NCI-H1694 treated with DMSO at 0.1 percent for 48 hours (cell line): ENCODE measurements at places on chromosomes 11 and 22.

DNA sequence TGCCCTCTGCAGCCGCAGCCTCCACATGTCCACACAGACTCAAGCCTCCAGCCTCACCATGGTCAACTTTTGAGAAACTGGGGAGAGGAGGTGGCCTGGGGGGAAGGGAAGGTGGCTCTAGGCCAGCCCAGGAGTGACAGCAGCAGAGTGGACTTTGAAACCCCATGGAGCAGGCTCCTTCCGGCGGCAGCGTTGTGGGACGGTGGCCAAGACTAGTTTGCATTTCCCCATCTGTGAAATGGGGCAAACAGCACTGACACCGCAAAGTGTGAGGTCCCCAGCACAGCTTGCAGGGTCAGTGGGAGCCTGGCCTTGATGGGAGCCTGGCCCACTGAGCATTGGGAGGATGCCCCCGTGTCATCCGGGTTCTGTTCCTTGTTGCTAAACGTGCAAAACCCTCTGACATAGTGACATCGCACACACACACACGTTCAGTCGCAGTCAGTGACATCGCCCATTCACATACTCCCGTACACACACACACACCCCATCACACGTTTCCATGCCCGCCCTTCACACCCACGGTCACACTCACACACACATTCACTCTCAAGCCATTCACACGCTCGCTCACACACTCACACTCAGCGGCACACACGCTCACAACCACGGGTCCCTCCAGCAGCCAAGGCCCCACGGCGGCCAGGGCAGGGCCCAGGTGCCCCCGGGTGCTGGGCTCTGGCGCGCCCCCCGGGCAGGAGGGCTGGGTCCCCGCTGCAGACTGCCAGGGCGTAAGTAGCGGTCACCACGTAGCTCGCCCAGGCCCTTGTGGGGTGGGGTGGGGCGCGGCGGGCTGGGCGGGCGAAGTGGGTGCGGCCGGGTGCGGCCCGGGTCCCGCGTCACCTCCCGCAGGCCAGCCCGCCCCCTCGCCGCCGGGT lies 585 bp downstream of the CYB5R3 start:
- DNase-seq: no peak

DNA sequence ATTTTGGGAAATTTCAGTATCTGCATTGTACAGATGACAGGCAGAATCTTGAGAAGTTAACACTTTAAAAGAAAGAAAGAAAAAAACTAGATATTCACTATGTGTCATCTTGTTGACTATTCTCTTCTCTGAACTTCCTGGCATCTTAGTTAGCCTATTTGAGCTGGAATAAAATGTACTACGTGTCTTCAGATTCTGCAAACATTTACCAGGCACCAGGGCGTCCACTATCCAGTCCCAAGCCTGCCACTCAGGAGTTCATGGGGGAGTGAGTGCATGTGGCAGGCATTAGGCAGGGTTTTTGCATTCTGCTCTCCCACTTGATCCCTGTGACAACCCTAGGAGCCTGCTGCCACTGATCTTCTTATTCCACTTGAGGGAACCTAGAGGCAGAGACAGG lies 25.0 kb downstream of the TIMP3 start:
- no peak for DNase-seq

DNA sequence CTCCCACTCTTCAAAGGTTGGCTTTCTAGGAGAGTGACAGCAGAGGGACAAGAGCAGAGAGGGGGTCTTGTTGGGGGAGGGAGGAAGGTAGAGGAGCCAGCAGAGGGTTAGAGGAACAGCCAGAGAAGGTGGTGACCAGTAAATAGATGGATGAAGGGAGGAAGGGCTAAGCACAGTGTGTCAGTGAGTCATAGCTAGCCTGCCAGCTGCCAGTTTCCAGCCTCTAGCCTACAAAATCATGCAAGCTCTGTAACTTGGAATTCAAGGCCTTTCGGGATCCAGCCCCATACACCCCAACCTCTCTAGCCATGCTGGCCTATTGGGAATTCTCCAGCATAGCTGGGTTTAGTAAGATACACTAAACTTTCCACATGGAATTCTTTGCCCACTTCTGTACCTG lies 147.4 kb upstream of the TEAD1 start:
- DNase-seq: no peak

DNA sequence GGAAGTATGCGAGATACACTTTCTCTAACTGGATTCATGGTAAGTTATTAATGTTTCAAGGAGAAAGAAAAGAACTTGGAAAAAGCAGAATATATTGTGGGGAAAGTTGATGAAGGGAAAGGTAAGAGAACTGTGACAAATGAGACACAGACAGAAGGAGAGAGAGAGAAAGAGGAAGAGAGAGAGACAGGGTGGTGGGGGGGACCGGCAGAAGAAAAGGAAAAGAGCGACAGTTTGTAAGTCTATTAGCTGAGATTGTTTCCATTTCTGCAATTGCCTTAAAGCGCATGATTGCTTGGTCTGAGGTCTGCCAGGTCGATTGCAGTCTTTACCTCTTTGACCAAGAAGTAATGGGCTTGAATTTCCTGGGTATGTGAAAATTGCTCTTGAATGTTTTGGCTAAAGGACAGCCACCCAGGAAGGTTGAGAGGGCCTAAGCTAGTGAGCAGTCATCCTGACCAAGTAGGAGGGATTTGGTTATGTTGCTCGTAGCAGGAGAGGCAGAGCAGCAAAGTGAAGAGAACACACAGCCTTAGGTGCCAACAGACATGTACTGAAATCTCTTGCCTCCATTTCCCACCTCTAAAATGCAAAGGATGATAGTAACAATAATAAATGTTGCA lies 23.6 kb upstream of the TMA7B start:
- DNase-seq: no peak

DNA sequence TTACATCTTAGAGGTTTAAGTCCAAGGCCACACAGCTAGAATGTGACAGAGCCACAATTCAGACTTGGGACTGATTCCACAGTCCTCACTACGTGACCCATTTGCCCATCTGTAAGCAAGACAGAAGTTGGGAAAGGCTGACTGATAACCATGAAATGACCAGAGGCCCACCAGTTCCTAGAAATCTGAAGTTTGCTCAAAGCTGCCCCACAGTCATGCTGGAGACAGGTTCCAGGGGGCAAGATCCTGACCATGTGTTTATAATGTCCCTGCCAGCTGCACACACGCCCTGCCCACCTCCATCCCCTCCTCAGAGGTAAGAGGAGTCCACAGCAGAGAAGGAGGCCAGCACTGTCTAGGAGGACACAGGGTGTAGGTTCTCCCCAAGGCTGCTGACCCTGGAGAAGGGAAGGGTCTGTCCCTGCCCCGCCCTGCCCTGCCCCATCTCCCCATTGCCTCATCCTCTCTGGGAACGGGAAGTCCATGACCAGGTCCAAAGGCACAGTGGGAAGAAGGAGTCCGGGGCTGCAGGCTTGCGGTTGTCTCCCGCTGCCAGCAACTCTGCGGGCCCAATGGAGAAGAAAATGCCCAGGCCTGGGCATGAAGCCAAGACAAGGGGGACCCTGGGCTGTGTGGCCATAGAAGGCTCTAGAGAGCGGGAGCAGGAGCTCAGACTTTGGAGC lies 11.9 kb upstream of the OAF start:
- no peak for DNase-seq

DNA sequence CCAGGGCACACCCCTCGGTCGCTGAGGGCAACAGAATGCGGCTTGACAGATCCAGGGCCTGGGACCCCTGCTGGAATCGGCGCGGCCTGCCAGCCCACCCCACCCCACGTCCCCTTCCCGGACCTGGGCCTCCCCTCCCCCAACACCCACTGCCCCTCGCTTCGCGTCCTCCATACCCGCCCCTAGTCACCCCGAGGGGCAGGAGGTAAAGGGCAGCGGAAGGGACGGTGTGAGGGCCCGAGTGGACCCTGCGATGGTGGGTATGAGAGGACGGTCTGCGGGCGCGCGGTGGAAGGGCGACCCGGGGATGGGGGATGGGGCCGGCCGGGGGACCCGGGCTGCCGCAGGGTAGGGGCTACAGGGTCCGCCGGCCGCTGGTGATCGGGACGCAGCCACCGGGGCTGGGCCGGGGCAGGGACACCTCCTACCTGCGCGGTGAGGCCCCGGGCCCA lies 311 bp downstream of the APBB1 start:
- no peak for DNase-seq

- no peak for DNase-seq
These were observed 50.3 kb downstream of the MPPED2 start for GRCh38 chr11:30535818-30536217.

DNA sequence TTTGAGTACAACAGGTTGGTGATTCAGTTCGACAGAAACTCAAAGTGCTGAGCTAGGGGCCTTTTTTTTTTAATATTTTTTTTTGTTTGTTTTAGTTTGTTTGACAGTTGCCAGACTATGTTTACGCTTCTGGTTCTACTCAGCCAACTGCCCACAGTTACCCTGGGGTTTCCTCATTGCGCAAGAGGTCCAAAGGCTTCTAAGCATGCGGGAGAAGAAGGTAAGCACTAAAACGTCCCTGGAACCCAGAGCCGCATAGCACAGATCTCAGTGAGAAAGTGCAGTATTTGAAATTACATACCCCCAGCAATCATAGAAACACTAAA lies 649 bp downstream of the PRRG4 start:
- DNase-seq: no peak

DNA sequence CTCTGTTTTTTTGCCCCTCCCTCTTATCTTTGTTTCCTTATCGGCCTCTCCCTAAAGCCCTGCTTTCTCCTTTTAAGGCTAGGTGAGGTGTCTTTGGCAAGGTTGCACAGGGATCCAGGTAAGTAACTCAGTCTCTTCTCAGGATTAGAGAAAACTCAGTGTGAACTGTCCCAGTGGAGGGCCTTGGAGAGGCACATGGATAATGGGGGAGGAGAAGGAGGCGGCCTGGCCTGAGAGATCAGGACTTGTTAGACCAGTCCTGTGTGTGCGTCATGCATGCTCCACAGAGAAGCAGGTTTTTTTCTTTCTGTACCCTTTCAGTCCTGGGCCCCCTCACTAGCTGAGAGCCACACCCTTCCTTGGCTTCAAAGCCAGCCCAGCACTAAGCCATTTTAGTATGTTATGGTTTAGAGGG lies 19.9 kb downstream of the CTNND1 start:
- DNase-seq: no peak

DNA sequence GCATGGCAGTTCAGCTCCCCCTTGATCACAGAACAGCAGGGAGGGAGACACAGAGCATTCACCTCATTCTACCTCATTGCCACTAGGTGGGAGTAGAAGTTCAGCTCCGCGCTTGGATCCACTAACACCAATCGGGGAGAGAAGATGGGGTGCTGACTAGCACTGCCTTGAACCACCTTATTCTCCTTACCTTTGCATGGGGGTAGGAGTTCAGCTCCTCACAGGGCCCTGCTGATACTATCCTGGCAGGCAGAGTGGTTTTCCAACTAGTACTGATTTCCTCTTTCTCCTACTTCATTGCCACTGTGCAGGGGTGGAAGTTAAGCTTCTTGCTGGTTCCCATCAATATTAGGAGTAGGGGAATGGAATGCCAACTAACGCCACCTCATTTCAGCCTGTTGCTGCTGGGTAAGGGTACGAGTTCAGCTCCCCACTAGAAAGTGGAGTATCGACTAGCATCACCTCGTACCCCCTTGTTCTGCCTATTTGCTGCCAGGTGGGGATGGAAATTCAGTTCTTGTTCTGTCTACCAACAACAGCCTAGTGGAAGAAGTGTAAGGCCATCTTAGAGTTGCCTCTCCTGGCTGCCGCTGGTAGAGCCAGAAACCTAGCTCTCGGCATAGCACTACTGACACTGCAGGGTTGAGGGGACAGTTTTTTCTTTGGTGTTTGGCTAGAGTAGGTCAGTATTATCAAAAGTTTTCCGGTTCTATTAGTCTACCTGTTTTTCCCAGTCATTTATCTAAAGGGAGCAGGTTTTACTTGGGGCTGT lies 550.9 kb upstream of the CCDC90B start:
- DNase-seq: peak; percentile 27

DNA sequence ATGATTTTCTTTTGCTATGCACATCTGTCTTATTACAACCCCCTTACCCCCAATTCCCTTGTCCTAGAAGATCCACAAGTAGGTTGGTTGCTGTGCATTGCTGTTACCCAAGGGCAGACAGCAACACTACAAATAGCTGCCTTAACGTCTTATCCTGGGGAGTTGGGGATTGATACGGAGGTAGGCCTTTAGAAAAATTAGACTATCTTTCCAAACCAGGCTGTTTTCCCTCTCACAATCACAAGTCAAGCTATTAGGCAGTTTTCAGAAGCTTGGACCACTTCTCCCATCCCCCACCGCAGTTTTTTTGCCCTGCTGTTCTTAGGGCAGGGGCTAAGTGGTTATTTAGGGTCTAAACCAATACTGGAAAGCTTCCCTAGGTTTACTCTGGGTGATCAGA lies 2.8 kb upstream of the PHLDB1 start:
- no peak for DNase-seq

DNA sequence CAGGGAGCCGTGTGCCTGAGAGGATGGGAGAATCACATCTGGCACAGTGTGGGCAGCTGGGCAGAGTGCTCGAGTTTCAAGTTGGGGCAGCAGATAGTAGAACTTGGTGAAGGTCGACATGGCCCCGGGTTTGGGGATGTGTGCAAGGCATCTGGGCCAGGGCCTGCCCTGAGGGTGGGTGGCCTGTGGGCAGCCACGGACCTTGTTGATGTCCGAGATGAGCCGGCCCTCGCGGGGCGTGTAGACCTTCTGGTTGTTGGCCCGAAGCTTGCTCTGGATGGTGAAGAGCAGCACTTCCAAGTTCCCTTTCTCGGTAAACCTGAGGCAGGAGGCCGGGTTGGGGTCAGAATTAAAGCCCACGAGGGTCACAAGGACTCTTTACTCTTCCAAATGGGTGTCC lies 20.3 kb downstream of the SPTBN2 start:
- no peak for DNase-seq

DNA sequence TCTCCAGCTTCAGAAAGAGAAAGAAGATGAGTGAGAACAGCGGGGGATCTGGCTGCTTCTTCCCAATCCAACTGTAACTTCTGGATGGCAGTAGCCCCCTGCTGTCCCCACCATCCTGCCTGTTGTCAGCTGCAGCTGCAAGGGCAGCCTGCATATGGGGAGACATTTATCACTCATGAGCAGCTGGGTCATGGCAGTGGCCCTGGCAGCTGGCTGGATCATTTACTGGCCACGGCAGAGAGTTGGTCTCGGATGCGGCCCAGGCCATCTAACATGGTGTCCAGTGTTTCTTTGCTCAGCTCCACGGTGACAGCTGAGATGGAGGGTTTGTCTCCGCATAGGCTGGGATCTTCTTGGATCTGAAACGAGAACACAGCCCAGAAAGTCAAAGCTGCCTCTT lies 14.8 kb downstream of the COMMD9 start:
- DNase-seq: no peak
